ENCODE measurements at places on chromosomes 6 and 20.

DNA sequence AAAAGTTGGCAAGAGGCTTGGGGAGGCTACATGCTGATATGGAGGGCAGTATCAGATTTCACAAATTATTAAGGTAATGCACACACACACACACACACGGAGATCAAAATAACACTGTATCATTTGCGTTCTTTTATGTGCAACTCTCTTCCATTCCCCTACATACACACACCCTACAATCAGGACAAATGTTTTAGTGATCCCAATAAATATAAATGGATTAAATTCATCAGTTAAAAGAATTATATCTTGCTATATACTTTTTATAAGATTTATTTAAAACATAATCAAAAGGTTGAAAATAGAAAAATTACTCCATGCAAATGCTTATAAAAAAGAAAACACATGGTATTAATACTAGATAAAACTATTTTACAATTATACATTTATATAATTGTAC lies 25.9 kb downstream of the TMX4 start:
- DNase-seq = no peak

DNA sequence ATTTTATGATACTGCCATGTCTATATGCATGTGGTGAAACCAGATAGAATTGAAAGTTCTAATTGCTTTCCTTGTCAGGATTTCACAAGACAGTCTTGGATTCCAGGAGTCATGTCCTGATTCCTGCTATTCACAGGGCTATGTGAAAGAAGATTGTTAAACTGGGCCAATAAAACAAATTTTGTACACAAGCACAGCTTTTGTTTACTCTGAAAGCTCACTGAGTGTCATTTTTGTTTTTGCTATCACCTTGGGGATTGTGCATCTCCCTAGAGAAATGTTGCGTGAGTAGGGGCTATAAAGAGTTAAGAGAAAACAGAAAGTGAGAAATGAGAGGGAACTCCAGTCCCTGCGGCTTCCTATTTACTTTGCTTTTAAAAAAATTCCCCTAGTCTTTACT lies 627.5 kb downstream of the PKHD1 start:
- DNase-seq = no peak

- DNase-seq = no peak
Observed at GRCh38 chr6:23006656-23007055, 437.3 kb downstream of the HDGFL1 start.

GRCh38 chr20:44009679-44009992 lies 95.0 kb downstream of the TOX2 start:
- DNase-seq = no peak
